ENCODE measurements at places on chromosomes 2 and 18.

GRCh38 chr2:28360718-28361293, 31.9 kb upstream of the FOSL2 start:
- DNase-seq: no peak

- no peak for DNase-seq
Measured at GRCh38 chr2:162030363-162031190, 43.4 kb downstream of the DPP4 start.

- no peak for DNase-seq
Measured at GRCh38 chr2:41647468-41648050, 400.3 kb upstream of the PKDCC start.

DNA sequence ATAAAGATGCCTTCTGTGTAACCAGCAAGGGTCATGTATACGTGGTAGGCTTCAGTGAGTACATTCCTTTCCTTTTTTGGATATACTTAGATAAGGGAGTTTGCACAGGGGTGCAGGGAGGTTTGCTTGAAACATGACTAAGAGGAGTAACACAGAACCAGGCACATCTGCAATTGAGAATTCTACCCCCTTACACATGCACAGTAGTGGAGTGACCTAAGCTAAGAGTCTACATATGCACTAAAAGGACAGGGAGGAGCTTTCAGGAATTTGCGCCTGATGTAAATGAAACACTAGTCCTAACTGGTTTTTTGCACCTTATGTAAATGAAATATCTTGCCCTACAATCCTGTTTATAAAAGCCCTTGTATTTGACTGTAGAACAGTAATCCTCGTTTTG, 194.8 kb upstream of the NABP1 start:
- DNase-seq: no peak

DNA sequence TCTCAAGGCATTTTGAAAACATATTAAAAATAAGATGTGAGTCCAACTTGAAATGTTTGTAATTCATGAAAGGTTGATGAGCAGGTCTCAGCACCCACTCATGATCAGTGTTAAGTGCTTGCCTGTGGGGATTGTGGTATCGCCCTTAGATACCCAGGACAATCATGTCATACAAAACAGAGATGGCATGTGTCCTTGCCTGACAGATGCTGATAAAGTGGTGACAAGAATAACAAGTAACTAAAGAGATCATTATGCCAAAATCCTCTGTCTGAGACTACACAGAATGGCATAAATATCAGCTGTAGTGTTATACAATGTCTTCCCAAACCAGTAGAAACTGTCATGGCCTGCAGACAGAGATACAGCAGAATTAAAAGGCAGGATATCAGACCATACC, 930.3 kb downstream of the SUCLG1 start:
- DNase-seq: no peak

GRCh38 chr2:202025816-202026215, 7.8 kb upstream of the FZD7 start:
- DNase-seq: no peak

DNA sequence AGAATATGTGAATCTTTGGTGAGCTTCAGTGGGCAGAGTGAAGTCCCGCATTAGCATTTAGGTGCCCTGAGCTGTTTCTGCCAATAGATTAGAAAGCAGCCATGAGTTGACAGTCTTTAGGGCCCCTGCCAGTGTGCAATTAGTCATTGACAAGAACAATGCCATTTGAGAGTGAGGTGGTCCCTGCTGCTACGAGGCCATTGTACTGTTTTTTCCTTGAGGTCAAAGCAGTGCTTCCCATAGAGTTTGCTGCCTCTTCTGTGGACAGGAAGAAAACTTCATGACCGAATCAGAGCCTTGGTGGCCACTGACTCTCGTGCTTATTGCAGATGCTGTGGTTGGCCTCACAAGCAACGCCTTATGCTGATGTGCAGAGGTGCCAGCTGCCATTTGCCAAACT, 102.7 kb downstream of the SH3BP4 start:
- DNase-seq: no peak

- DNase-seq: no peak
Measured at GRCh38 chr2:230583581-230583980, 129.1 kb upstream of the CAB39 start.

DNA sequence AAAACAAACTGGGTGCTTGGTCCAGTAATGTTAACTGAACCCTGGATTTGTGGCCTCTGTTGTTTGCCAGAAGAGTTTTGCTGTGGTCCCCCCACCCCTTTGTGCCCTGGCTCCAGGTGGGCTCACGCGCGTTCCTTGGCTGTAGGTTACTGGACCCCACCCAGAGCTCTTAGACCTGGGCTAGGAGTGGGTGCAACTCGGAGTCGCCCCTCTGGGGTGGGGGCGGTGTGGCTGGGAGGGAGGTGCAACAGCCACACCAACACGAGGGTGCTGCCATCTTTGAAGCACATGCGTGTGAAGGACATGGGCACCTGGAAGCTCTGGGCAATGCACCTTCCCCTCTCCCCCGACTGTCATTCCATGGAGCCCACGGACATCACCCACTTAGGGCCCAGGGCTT, 92.7 kb downstream of the USP40 start:
- DNase-seq: no peak

DNA sequence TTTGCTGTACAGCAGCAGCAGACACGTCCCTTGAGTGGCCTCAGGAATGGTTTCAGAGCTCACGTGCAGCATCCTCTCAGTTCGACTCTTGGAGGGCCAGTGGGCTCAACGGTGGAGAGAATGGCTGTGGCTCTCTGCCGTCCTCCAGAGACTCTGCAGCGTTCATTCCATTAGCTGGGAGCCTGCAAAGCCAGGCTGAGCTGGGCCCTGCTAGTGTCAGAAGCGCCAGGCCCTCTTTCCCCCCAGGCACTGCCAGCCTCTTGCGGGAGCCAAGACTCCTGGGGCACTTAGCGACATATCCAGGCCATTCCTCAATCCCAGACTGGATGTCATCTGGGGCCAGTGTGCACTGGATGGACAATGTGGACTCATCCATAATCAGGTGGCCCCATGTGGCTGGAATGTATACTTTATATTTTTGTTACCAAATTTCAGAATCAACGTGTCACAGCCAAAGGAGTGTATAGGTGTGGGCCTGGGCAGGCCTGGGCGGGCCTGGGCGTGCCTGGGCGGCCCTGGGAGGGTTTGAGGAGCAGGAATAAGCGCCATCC, 125.1 kb upstream of the EPAS1 start:
- no peak for DNase-seq

- DNase-seq: no peak
Measured at GRCh38 chr18:80159713-80160636, 50.9 kb downstream of the ADNP2 start.

DNA sequence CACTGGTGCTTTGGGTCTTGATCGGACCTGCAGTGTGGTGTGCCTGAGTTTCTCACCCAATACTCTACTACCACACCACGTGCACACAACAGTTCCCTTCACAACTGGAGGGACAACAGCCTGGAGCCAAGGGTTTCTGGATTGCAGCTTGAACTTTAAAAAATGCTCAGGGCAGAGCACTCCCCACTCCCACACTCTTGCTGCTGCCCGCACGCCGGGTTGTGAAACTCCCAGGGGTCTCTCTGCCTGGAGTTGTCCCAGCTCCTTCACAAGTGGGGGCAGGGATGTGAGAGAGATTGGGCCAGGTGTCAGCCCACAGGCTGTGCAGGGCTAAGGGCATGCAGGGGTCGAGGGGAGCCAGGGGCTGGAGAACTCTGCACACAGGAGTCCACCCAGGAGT, 89.4 kb downstream of the GALR1 start:
- no peak for DNase-seq

GRCh38 chr2:237552908-237553307, 13.5 kb upstream of the PRLH start:
- DNase-seq: no peak

- no peak for DNase-seq
Measured at GRCh38 chr18:35522130-35522959, 24.6 kb upstream of the INO80C start.

GRCh38 chr2:85811180-85812093, 57.6 kb downstream of the ATOH8 start:
- DNase-seq: no peak

DNA sequence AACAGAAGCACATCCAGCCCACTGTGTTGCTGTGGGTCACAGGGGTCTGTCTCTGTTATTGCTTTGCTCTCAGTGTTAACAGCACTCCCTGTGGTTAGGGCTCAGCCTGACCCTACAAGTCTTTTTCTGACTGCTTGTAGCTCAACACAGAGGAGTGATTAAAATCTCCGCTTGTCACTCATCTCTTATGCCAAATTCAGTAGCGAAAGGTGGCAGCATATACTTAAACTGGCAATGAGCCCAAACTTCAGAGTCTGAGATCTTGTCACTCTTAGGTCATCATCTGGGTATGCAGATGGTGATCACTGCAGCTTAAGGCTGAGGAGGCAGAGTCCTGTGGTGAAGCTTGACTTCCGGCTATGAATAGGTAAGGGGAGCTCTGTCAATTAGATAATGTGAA, 63.3 kb upstream of the CSRNP3 start:
- DNase-seq: no peak

DNA sequence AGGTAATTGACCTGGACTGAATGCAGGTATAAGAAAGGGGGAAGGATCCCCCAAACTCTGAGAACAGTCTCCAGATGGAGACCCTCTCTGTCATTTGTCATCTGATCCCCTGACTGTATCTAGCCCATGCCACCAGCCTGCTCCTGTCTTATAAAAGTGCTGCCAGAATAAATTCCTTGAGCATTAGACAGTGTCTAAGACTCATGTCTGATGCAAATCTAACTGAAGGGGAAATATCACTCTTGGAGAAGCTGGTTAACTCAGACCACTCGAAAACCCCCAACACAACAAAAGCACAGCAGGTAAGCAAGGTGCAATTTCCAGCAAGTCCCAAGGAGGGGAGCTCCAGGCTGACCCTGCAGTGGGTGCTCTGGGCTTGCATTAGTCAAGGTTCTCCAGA, 40.9 kb upstream of the KDM3A start:
- no peak for DNase-seq

GRCh38 chr18:78303519-78304191, 676.0 kb upstream of the SALL3 start:
- no peak for DNase-seq

GRCh38 chr2:8847400-8847799, 10.0 kb upstream of the KIDINS220 start:
- no peak for DNase-seq

DNA sequence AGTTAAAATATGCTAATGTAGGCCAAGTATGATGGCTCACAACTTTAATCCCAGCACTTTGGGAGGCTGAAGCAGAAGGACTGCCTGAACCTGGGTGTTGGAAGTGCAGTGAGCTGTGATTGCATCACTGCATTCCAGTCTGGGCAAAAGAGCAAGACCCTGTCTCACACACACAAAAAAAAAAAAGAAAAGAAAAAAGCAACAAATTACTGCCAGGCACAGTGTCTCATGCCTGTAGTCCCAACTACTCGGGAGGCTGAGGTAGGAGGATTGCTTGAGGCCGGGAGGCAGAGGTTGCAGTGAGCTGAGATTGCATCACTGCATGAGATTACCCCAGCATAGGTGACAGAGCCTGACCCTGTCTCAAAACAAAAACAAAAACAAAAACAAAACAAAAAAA, 110.6 kb downstream of the PRELID3A start:
- no peak for DNase-seq

- DNase-seq: no peak
Measured at GRCh38 chr2:205640716-205641115, 41.6 kb upstream of the NRP2 start.

DNA sequence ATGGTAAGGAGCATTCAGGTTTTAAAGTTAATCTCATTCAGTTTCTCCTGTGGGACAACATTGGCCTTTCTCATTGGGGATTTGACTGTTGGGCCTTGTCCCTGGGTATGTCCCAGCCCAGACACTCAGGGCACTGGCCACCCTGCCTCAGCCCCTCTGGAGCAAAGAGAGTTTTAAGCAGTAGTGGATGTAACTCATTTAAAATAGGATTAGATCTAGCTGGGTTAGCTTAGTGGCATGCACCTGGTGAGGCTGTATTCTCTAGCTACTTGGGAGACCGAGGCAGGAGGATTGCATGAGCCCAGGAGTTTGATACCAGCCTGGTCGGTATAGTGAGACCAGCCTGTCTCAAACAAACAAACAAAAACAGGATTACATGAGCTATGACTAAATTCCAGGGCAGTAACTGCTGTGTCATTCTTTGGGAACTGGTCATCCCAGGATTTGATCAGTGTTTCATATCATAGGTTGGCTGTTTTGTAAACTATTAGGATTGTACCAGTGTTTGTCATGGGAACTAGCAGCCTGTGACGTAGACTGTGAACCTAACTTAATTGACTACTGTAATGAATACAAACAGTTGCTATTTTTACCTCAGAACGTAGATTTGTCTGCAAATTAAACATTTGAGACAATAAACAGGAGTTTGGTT, 12.5 kb downstream of the INPP4A start:
- no peak for DNase-seq

DNA sequence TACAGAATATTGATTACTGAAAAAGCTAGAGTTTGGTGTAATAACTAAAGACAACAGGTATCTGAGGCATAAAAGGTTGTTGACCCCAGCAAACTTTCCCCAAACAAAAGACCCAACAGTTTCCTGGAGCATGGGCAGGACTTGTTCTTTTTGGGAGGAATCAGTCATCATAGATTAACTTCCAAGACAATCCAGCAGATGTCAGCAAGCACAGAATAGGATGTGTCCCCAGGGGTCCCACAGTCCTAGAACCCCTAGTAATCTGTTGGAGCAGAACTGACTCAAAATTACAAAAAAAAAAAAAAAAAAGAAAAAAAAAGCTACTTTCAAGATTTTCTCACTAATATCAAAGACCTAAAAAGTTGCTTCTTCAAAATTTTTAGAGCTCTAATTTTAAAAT, 564.7 kb upstream of the SLC39A10 start:
- DNase-seq: no peak

DNA sequence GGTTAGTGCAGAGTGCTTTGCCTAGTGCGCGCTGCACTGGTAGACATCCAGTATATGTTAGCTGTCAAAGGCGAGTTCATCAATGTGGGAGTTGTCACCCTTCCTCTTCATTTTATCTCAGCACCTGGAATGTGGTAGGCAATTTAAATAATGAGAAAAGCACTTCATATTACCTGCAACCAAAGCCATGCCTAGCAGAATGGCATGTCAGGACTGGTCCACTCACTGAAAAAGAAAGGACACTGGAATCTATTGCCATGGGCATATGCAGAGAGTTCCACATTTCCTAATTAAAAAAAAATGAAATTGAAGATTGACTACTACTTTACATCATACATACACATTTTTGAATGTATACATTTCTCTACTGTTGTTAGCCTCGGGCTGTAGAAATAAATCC, 139.6 kb downstream of the PAX3 start:
- DNase-seq: no peak

- no peak for DNase-seq
Measured at GRCh38 chr2:122988395-122989221, 1036.5 kb upstream of the CNTNAP5 start.

- no peak for DNase-seq
Measured at GRCh38 chr2:23679044-23679443, 247.9 kb downstream of the ATAD2B start.

DNA sequence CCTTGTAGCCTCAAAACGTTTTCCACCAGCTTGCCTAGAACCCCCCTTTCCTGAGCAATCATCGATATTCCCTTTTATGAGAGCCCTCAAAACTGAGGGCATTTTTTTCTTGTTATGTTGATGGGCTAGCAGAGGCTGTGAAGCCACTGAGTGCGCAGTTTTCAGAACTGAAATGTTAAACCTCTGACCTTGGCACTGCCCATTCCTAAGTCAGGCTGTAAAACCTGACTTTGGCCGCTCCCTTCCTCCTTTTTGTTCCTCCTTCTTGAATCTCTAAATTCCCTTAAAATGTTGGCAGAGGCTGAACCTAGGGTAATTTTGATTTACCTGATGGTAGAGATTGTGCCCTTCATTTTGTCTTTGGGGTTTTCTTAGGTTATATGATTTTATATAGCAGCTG, 334.2 kb downstream of the KIAA1328 start:
- DNase-seq: no peak
